ENCODE measurements at places on chromosomes 1 and 21.

GRCh38 chr1:213119794-213120193 lies 68.8 kb downstream of the RPS6KC1 start:
- no peak for DNase-seq

DNA sequence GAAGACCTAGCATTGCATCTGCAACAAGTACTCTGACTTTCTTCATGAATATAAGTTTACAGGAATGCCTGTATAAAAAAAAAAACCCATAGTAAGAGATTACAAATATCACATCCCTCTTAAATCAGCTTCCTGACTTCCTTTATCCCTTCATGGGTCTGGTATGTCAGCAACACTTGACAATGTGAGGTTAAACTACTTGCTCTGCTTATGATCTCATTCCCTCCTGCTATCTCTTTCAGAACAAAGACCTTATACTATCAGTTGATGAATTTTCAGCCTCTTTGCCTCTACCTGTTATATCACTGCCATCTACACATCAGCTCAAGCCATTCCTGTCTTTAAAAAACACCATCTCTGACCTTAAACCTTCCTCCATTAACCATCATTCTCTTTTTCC lies 130.9 kb upstream of the SAMSN1 start:
- no peak for DNase-seq

GRCh38 chr1:240539769-240540414 lies 72.1 kb downstream of the GREM2 start:
- no peak for DNase-seq

GRCh38 chr1:112836642-112837041 lies 119.4 kb downstream of the SLC16A1 start:
- DNase-seq: no peak

DNA sequence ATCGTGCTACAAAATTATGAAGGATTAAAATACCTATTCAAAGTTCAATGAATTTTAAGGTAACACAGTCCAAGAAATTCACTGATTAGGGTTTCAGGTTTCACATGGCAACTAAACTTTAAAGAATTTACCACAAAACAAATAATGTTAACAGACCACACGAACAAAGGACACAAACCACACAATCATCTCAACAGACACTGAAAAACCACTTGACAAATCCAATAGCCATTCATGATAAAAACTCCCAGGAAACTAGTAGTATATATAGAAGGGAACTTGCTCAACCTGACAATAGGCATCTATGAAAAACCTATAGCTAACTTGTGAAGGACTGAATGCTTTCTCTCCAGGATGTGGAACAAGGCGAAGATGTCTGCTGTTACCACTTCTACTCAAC lies 21.1 kb upstream of the SH2D5 start:
- DNase-seq: no peak

DNA sequence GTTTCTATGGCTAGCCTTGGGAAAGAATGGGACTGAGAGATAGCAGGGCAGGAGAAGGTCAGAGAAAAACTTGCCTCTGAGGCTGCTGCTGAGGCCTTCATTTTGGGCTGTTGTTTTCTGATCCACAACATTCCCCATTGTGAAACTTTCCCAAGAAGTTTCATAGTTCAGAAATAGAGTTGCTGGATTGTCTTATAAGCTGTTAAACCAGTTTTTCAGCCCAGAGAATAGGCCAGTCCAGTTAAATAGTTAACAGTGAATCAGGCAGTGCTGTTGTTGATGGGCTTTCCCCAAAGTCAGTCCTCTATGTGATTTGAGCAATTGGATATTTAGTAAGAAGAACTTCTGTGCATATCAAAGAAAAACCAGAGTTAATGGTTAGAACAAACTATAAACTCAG lies 77.0 kb downstream of the C21orf91 start:
- no peak for DNase-seq

- DNase-seq: no peak
These were observed 5.4 kb downstream of the BARHL2 start for GRCh38 chr1:90711696-90712095.
